ENCODE measurements at places on chromosomes 16 and 17. TPM values are rescaled to one million over a fixed set of nuclear protein-coding genes. Genes with fewer than 3 reads are reported as not detected.
A peak's percentile ranks its signal among the peaks of the same experiment; 100 is the strongest.

DNA sequence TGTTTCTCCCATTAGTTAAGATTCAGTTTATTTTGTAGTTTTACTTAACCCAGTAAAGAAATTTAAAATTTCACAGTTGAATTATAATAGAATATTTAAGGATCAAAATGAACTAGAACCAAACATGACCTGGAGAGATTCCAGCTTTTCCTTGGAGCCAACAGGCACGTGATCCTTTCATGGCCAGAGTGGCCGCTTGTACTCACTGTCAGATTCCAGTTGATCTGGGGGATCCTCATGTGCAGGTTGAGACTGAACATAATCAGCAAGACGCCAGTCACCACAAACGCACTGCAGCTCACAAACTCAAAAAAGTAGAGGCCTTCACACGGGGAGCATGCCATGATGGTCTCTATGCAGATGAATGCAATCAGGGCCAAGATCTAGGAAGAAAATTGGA, 31.7 kb downstream of the CMTM3 start:
- no peak for DNase-seq

DNA sequence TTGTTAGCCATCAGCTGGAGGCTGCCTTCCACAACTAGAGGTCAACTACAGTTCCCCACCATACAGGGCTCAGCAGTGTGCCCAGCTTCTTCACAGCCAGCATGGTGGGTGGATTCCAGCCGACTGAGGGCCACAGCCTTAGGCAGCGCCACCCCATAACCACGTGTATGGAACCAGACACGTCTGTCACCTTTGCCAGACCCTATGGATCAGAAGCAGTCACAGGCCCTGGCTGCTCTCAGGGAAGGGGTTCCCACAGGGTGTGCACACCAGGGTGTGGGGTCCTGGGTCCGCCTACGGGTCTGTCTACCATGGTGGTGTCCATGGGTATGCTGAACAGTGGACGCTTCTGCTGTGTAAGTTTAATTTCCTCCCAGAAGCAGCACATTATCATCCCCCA, 265.0 kb upstream of the FOXF1 start:
- DNase-seq: no peak

- DNase-seq: no peak
These were observed 114.0 kb downstream of the ZNF778 start for GRCh38 chr16:89331371-89332109.

CCL17 gene
- not detected for total RNA-seq

- no peak for DNase-seq
These were observed 187.5 kb downstream of the IRF8 start for GRCh38 chr16:86086471-86086870.

DNA sequence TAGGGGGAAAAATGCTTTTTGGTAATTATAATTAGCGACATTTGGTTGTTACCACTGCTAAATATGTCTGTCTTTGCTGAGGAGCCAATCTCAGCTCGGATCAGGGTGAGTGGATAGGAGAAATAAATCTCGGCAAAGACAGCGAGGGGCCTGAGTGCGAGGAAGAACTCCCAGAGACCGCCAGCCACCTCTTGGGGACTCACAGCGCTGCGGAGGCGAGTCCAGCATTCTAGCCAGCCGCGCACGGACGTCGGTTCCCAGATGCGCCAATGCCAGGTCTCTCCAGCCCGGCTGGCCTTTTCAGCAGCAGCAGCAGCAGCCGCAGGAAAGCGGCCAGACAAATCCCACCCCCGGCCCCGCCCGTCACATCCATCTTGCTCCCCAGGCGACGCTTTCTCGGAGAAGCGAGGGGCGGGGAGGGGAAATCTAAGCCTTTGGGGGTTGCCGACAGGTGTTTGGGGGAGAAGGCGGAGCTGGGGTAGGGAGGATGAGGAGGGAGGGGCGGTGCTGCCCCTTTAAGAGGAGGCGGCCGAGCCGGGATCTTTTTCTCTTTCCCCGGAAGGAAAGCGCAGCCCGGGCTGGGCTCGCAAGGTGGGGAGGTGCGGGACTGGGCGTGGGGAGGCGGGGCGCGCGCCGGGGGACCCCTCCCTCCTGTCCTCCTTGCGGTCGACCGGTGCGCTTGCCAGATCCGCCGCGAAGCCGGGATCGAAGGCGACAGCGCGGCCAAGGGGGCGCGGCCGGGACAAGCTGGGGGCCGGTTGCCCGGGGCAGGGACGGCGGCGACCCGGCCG, at the start of gene ITGA3:
Gene ITGA3, plus strand, starts transcription at position 685 of the 791 bp plus-strand sequence. CDS start 330 bp downstream, outside the sequence.
- DNase-seq: peak; percentile 96
